ENCODE measurements at places on chromosomes 2 and 18. TPM values are rescaled to one million over a fixed set of nuclear protein-coding genes. Genes with fewer than 3 reads are reported as not detected.

Gene TUBA3D
- 0.76 TPM for total RNA-seq

- no peak for DNase-seq
- H3K36me3 ChIP-seq, result no peaks in the 10 kb centered on the region
- H3K4me3 ChIP-seq, result no peak overlapping the region
- H3K27me3 ChIP-seq, result no peaks in the 10 kb centered on the region
- no peak overlapping the region for H3K27ac ChIP-seq
- H3K4me1 ChIP-seq, result no peaks in the 10 kb centered on the region
Measured at GRCh38 chr2:172241222-172241621, 138.5 kb upstream of the DLX2 start.

DNA sequence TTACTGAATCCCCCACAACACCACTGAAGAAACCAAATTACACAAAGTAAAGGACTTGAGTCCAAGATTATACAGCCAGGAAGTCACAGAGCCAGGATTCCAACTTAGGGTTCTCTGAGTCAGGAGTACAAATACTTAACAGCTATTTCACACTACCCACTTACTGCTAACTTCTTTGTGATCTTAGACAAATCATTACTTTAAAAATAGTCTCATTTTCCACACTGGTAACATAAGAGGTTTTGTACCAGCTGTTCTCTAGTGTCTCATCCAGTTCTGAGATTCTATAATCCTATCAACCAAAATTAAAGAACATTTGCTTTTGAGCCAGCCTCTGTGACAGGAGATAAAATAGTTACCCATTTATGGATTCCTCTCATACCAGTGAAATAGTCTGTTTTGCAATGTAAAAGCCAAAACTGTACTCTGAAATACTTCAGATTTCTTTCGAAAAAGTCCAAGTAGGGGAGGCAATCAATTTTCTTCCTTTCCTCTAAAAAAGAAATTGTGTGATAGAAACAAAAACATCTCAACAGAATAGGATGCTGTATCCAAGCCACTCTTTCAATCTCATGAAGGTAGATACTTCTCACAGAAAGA lies 157.6 kb downstream of the LRATD1 start:
- H3K4me1 ChIP-seq, result no peaks in the 10 kb centered on the region
- no peak overlapping the region for H3K27ac ChIP-seq
- DNase-seq, result no peak

GRCh38 chr2:118056165-118056534 lies 32.1 kb upstream of the INSIG2 start:
- no peak for DNase-seq
- no peaks in the 10 kb centered on the region for H3K4me1 ChIP-seq
- no peak overlapping the region for H3K27ac ChIP-seq
- no peaks in the 10 kb centered on the region for H3K27me3 ChIP-seq
- H3K36me3 ChIP-seq, result no peaks in the 10 kb centered on the region

DNA sequence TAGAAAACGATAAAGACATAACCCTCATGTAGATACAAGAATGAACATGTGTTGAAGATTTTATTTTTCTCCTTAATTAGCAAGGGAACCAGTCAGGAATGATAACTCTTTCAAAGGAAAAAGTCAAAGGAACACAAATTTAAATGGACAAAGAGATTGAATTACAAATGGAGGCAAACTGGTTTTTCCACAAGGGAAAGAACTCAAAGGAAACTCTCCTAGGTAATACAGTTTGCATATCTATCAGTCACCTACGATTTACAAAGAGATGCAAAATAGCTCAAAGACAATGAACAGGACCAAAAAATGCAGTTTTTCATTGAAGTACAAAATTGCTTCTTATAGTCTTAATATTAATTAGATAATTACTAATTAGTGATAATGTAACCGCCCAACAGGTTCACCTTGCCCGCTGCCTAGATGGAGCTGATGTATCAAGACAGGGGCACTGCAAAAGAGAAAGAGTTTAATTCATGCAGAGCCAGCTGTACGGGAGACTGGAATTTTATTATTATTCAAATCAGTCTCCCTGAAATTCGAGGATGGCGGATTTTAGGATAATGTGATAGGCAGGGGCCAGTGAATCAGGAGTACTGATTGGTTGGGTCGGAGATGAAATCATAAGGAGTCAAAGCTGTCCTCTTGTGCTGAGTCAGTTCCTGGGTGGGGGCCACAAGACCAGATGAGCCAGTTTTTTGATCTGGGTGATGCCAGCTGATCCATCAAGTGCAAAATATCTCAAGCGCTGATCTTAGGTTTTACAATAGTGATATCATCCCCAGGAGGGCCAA lies 151.0 kb downstream of the TMEM17 start:
- H3K27ac ChIP-seq, result no peak overlapping the region
- H3K27me3 ChIP-seq, result no peaks in the 10 kb centered on the region
- no peak for DNase-seq
- H3K4me3 ChIP-seq, result no peak overlapping the region

- DNase-seq, result no peak
- H3K36me3 ChIP-seq, result no peaks in the 10 kb centered on the region
- no peaks in the 10 kb centered on the region for H3K4me1 ChIP-seq
- no peaks in the 10 kb centered on the region for H3K27me3 ChIP-seq
Measured at GRCh38 chr18:3814816-3815215, 364.8 kb downstream of the TGIF1 start.

Gene CRYGC
- total RNA-seq, result not detected

DNA sequence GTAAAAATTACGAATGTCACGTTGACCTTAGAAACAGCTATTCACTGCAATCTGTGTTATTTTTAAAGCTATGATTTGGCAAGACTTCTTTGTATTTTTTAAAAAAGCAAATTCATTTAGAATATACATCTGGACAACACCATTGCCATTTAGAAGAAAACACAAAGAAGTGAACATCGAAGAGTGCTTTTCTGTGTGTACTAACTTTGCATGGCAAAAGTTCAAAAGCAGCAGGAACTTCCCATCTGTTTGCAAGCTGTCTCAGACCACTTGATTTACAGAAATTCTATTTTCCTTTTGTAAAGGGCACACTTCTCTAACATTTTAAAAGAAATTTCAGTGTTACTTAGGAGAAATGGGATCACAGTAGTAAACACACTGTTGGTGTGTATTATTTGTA lies 145.9 kb downstream of the CALCRL start:
- H3K4me3 ChIP-seq, result no peak overlapping the region
- H3K4me1 ChIP-seq, result no peaks in the 10 kb centered on the region
- no peak for DNase-seq
- no peaks in the 10 kb centered on the region for H3K27me3 ChIP-seq

Gene SLC4A5
- total RNA-seq, result 7.1 TPM

GRCh38 chr2:214361116-214361515 lies 49.7 kb upstream of the VWC2L start:
- no peaks in the 10 kb centered on the region for H3K36me3 ChIP-seq
- H3K27me3 ChIP-seq, result no peaks in the 10 kb centered on the region
- H3K4me1 ChIP-seq, result no peaks in the 10 kb centered on the region
- no peak overlapping the region for H3K27ac ChIP-seq
- no peak for DNase-seq

GRCh38 chr2:225207043-225207442 lies 164.8 kb upstream of the DOCK10 start:
- no peaks in the 10 kb centered on the region for H3K27me3 ChIP-seq
- no peak overlapping the region for H3K4me3 ChIP-seq
- DNase-seq, result no peak
- no peak overlapping the region for H3K27ac ChIP-seq
- H3K36me3 ChIP-seq, result no peaks in the 10 kb centered on the region

DNA sequence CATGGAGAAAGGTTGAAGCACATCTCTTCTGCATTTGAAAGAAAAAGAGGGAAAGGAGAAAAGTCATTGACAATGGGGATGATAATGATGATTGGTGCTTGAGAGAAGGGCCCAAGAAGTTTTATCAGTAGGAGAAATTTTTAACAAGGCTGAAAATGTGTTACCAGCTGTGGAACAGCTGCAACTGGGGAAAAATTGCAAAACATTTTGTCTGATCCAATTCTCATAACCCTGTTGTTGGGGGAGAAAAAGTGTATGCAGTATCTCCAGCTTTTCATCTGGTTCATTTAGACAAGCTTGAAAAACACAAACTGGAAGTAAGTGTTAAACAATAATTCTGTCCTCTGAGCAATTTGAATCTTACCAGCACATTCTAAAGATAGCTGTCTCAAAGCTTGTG lies 92.7 kb downstream of the CSRNP3 start:
- H3K4me1 ChIP-seq, result no peaks in the 10 kb centered on the region
- DNase-seq, result no peak
- H3K27me3 ChIP-seq, result no peaks in the 10 kb centered on the region
- H3K27ac ChIP-seq, result no peak overlapping the region
